Inflammatory macrophage treated with lipopolysaccharide for 1 hour (primary cell): ENCODE measurements at places on chromosomes 1 and 21.

- DNase-seq: no peak
Measured at GRCh38 chr21:43762303-43763128, 13.6 kb downstream of the CSTB start.

GRCh38 chr1:210848474-210848873 lies 285.5 kb downstream of the KCNH1 start:
- DNase-seq: no peak

- DNase-seq: no peak
Measured at GRCh38 chr1:46489169-46489637, 433 bp upstream of the DMBX1 start.

GRCh38 chr21:33993286-33994231 lies 78.0 kb upstream of the ATP5PO start:
- DNase-seq: peak; percentile 48

- no peak for DNase-seq
Measured at GRCh38 chr21:45454926-45455673, 50.1 kb downstream of the COL18A1 start.

DNA sequence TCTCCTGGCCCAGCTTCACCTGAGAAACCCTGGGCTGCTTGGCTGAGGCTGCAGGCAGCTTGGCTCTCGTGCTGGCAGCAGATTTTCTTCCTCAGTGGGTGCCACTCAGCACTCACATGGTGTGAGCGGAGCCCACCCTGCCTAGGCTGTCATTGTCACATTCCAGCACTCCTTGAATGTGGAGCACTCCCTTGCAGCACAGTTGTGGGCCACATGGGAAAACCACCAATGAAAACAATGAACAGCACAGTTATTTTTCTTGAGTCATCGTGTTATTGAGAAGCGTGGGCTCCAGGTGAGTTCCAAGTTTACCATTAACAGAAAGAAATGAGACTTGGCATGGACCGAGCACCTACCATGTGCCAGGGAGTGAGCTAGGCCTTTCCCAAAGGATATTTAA lies 27.2 kb upstream of the TRIM67 start:
- DNase-seq: no peak

DNA sequence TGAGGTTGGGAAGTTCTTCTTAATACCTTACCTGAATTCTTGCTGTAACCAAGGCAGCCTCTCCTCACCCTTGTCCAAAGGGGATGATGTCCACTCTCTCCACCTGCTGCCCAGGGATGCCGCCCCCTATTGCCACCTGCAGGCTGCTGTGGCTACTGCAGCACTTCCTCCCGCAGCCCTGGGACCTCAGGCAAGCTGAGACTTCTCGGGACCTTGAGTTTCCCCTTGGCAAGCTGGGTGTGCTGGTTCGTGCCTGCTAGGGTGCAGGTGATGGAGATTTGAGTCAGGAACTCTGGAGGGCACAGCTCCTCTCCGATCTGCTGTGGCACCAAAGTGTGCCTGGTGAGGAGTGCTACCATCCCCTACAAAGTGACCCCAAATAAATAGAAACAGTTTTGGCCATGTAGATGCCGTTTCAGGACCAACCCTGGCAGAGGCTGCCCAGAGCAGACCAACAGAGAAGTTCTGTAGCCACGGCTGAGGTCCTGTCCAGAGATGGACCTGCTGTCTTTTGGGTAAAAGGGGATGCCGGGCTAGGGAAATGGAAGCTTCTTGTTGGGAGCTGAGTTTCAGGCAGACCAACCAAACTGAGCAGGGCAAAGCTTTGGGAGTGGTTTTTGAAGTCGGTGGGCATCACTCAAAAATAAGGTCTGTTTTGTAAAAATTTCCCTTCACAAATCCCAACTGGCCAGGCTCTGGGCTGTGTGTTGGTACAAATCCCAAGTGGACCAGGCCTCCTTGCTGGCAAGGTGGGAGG lies 31.7 kb downstream of the RUNX3 start:
- DNase-seq: no peak
